HS-5 (cell line): ENCODE measurements at places on chromosomes 1 and 21.

GRCh38 chr1:181669246-181669645 lies 185.9 kb downstream of the CACNA1E start:
- DNase-seq, result no peak

DNA sequence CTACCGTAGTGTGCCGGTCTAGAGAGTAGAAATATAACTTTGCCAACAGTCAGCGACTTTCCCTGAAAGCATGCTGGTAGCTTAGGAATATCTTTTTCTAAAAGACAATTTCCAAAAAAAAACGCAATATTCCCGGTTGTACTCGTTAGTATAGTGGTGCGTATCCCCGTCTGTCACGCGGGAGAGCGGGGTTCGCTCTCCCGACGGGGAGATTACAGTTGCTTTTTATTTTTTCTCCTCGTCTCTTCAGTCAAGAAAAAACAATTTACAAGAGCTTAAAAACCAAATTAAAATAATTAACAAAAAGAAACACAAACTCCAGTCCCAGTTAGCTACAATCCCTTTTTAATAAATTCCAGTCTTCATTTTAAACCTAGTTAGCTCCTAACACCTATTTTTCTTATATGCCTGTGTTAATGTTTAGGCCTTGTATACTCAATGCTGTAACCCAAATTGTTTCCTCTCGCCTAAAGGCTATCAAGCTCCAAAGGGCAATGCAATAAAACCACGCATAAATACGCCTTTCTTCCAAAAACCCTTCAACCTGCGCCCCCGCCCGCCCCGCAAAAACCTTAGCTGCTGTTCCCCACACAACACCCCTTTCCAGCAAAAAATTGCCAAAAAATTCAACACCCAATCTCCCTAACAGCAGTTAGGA lies 7.8 kb downstream of the HSPA6 start:
- no peak for DNase-seq

DNA sequence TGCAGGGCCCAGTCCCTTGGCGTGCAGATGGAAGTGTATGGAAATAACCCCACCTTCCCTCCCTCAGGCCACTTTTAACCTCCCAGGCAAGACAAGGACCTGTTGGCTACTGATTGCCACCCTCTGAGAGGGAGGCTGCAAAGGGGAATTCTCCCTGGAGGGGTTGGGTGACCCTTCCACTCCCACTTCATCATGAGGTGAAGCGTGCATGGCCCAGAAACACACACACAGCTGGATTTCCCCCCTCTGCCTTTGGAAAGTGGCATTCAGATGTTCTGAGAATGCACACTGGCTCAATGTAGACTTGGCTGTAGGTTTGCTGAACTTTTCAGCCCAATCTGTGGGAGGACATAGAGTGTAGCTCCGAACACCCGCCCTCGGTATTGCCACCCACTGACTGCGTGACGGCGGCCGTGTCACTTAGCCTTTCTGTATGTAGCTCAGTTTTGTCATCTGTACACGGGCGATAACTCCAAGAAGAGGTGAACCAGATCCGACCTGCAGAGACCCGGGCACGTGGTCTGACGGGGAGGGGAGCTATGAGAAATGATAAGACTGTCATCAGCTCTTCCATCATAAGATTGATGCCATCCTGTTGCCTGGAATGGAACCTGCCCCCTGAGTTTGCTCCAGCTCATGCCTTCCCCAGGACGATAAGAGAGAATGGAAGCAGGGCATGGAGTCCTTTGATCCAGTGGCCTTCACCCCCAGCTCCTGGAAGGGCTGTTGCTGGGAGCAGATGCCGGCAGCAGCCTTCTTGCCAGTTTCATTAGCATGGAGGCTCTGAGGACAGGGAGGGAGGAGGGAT lies 19.3 kb downstream of the MIIP start:
- no peak for DNase-seq

DNA sequence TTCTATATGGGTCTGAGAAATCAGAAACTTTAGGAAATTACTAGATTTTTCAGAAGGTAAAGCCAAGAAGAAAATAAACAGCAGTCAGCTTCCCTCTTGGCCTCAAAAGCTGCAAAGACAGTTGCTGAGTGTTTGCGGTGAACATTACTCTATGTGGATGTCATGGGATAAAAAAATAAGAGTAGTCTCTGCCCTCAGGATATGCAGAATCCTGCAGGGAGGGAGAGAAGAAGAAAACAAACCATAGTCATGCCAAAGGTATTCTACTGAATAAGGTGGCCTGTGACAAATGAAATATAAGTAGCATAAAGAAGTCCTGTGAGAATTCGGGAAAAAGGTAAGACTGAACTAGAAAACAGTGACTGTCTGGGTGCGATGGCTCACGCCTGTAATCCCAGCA lies 19.0 kb downstream of the YARS1 start:
- DNase-seq, result no peak

DNA sequence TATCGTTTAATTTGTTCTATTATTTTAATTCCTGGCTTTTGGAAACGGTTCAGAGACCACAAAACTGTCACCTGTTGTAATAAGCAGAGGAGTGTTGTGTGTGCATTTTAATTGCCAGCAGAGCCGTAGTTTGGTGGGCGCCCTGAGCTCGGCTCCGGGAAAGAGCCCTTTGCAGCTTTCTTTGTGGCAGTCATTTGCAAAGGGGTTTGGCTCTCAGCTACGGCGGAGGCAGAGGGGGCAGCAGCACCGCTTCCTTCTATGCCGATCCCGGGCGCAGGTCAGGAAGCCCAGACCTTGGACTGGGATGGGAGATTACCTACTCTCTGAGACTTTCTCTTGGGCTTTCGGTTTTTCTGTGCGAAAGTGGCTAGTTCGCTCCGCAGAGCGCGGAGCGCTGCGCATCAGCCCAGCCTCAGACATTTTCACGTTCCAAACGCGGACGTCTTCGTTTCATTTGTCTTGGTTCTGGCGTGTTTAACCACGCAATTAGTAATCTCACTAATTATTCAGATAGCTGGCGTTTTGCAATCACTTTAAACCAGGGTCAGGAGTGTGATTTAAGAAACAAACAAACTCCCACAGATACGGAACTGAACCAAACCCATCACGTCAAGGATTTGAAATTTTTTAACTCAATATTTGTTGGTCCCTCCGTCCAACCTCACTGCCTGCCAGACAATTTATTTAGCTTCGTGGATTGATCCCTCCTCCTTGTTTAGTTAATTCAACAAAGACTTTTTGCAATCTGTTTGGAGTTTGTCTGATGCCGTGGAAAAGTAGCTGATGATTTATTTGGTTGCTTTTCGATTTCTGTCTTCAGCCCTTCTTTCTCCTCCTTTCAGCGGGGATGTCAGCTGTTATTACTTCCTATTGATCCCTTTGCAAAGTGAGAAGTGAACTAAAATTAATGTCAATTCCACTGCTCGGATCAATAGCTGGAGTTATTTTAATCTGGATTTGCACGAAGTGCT lies 3.9 kb downstream of the RNF220 start:
- DNase-seq, result no peak

GRCh38 chr1:18751425-18751824 lies 108.0 kb downstream of the TAS1R2 start:
- no peak for DNase-seq
